A375 (cell line): ENCODE measurements at places on chromosomes 7 and 10. TPM values are rescaled to one million over a fixed set of nuclear protein-coding genes. Genes with fewer than 3 reads are reported as not detected.

Gene BNIP3
- 120 and 153 TPM in 2 replicates for total RNA-seq

Gene CNNM1
- 0.05 TPM in 1 of 2 replicates, not detected in the other for total RNA-seq

Gene KCND2
- 0.30 TPM in 1 of 2 replicates, not detected in the other for total RNA-seq

Gene LEP
- total RNA-seq = not detected in 2 replicates

Gene PRSS37
- total RNA-seq = not detected in 2 replicates
